ENCODE measurements at places on chromosomes 5 and 9.
A peak's percentile ranks its signal among the peaks of the same experiment; 100 is the strongest.

DNA sequence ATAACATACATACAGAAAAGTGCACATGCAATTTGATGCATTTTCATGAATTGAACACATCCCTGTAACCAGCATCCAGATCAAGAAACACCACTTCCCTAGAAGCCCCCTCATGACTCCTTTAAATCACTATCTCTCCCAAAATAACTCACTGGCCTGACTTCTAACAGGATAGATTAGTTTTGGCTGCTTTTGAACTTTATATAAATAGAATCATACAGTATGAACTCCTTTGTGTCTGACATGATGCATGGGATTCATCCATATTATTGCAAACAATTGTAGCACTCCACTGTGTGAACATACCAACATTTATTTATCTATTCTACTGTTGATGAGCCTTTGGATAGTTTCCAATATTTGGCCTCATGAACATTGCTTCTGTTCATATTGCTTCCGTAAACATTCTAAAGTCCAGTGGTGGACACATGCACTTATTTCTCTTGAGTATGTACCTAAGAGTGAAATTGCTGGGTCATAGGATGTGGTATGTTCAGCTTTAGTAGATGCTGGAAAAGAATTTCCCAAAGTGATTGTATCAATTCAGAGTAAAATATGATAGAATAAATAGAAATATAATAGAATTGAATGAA is 148.7 kb upstream of the GDNF start:
- no peaks in the 10 kb centered on the region for H3K4me1 ChIP-seq
- no peak overlapping the region for H3K4me3 ChIP-seq
- no peaks in the 10 kb centered on the region for H3K27me3 ChIP-seq
- no peak overlapping the region for H3K27ac ChIP-seq
- DNase-seq, result no peak

GRCh38 chr9:28981711-28982110 is 1408.4 kb upstream of the C9orf72 start:
- no peak for DNase-seq
- H3K27ac ChIP-seq, result no peak overlapping the region
- H3K4me1 ChIP-seq, result no peaks in the 10 kb centered on the region
- no peaks in the 10 kb centered on the region for H3K36me3 ChIP-seq

DNA sequence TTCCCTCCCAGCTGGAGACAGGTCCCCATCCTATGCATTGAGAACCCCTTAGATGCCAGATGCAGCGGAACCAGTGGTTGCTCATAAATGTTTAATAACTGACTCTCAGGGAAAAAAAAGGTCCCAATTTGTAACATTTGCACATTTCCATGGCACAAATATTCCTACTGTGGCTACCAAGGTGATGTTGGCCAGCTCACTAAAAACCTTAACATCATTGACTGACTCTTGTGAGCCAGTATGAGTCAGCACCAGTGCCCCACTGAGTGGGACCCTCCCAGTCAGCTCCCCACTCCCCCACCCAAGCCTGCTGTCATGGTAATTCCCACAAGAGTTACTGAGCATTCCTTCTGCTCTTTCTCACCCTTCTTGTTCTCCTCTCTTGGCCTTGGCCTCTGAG is 26.9 kb upstream of the FGD3 start:
- no peak overlapping the region for H3K4me3 ChIP-seq
- no peaks in the 10 kb centered on the region for H3K27me3 ChIP-seq
- no peak for DNase-seq
- H3K27ac ChIP-seq, result no peak overlapping the region
- H3K4me1 ChIP-seq, result no peaks in the 10 kb centered on the region

DNA sequence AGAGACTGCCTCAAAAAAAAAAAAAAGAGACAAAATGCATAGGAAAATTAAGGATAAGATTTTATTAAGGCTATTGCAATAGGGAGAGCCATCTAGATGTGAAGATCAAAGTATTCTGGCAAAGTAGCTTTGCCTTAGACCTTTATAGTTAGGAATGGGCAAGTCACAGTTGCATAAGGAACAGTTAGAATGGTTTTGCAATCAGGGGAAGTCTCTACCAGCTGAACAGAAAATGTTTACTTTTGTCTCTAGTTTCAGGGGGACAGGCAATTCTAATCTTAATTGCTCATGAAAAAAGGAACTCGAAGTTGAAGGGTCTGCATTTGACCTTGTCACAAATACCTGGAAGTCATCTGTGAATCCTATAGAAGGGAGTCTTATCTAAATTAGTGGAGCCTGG is 13.1 kb upstream of the ATP6V1G1 start:
- H3K27ac ChIP-seq, result no peak overlapping the region
- H3K4me3 ChIP-seq, result no peak overlapping the region
- no peaks in the 10 kb centered on the region for H3K4me1 ChIP-seq
- H3K27me3 ChIP-seq, result no peaks in the 10 kb centered on the region
- H3K36me3 ChIP-seq, result no peaks in the 10 kb centered on the region
- no peak for DNase-seq

GRCh38 chr9:100217536-100217935 is 118.5 kb downstream of the INVS start:
- no peaks in the 10 kb centered on the region for H3K4me1 ChIP-seq
- no peak overlapping the region for H3K4me3 ChIP-seq
- H3K27ac ChIP-seq, result no peak overlapping the region
- no peak for DNase-seq
- H3K27me3 ChIP-seq, result no peaks in the 10 kb centered on the region
- no peaks in the 10 kb centered on the region for H3K36me3 ChIP-seq

- H3K27ac ChIP-seq, result no peak overlapping the region
- no peaks in the 10 kb centered on the region for H3K4me1 ChIP-seq
- no peaks in the 10 kb centered on the region for H3K36me3 ChIP-seq
- H3K4me3 ChIP-seq, result no peak overlapping the region
These were observed 588.4 kb upstream of the COX7C start for GRCh38 chr5:86029308-86029707.

GRCh38 chr5:174827558-174827957 is 103.2 kb downstream of the MSX2 start:
- DNase-seq, result no peak
- no peak overlapping the region for H3K4me3 ChIP-seq
- no peaks in the 10 kb centered on the region for H3K27me3 ChIP-seq
- no peaks in the 10 kb centered on the region for H3K36me3 ChIP-seq

DNA sequence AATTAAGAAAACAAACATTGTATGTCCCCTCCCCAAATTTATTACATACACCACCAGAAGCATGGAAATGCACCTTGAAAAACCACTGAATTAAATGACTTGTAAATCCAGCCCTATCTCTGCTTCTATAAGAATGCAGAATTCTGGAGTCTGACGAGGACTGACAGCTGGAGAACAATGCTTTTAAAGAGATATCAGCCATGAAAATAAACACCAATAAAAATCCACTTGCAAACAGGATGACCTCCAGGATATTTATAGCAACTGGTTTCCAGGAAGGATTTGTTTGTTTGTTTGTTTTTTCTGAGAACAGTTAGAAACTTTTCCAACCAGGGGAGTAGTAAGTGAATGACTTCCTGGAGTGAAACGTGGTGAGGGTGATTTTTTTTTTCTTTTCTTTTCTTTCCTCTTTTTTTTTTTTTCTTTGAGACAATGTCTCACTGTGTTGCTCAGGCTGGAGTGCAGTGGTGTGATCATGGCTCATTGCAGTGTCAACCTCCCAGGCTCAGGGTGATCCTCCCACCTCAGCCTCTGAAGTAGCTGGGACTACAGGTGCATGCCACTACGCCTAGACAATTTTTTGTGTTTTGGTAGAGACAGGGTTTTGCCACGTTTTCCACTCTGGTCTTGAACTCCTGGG is 38.7 kb upstream of the SLC36A1 start:
- H3K4me1 ChIP-seq, result no peaks in the 10 kb centered on the region
- H3K27me3 ChIP-seq, result peaks cover 4% of the 10 kb centered on the region

- H3K4me3 ChIP-seq, result no peak overlapping the region
- DNase-seq, result no peak
- no peaks in the 10 kb centered on the region for H3K4me1 ChIP-seq
- H3K27ac ChIP-seq, result no peak overlapping the region
- H3K27me3 ChIP-seq, result no peaks in the 10 kb centered on the region
These were observed 783.8 kb upstream of the WWC1 start for GRCh38 chr5:167507463-167508233.

- H3K4me3 ChIP-seq, result no peak overlapping the region
- H3K4me1 ChIP-seq, result peaks cover 25% of the 10 kb centered on the region
- H3K27ac ChIP-seq, result no peak overlapping the region
- H3K36me3 ChIP-seq, result no peaks in the 10 kb centered on the region
- DNase-seq, result no peak
These were observed 187.3 kb downstream of the EFNA5 start for GRCh38 chr5:107483231-107484024.

DNA sequence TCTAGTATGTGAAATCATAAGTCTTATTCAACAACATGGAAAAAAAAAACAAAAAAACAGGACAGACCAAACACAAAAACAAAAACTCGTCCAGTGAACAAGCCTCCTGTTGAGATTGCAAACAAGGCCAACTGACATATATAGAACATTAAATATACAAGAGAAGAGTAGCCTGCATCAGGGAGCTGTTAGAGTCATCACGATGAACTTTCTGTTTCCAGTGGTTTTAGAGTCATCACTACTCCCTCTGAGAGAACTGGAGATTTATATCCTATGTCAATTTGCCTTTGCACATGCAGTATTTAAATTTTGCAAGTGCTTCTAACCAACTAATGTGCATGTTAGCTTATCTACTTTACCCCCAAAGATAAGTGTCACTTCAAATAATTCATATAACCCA is 9.9 kb downstream of the SNCAIP start:
- no peaks in the 10 kb centered on the region for H3K36me3 ChIP-seq
- no peak overlapping the region for H3K27ac ChIP-seq
- DNase-seq, result no peak
- H3K4me3 ChIP-seq, result no peak overlapping the region
- H3K27me3 ChIP-seq, result no peaks in the 10 kb centered on the region

DNA sequence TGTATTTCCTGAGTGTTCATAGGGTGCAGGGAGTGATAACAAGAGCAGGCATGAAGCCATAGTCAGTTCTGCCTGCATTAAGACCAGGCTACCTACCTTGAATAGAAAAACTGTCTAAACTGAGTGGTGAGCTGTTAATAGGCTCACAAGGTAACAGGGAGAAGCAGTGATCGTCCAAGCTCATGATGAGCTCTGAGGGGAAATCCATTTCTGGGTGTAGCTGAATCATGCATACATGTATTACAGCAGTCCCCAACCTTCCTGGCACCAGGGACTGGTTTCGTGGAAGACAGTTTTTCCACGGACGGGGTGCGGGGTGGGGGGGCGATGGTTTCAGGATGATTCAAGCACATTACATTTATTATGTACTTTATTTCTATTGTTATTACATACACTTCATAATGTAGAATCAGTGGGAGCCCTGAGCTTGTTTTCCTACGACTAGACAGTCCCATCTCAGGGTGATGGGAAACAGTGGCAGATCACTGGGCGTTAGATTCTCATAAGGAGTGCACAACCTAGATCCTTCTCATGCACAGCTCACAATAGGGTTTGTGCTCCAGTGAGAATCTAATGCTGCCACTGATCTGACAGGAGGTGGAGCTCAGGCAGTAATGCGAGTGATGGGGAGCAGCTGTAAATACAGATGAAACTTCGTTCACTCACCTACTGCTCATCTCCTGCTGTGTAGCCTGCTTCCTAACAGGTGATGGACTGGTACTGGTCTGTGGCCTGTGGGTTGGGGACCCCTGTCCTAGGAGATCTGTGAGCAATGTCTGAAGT is 100.0 kb upstream of the IL6ST start:
- no peak for DNase-seq
- no peak overlapping the region for H3K27ac ChIP-seq
- H3K4me3 ChIP-seq, result no peak overlapping the region
- H3K27me3 ChIP-seq, result no peaks in the 10 kb centered on the region
- no peaks in the 10 kb centered on the region for H3K36me3 ChIP-seq

DNA sequence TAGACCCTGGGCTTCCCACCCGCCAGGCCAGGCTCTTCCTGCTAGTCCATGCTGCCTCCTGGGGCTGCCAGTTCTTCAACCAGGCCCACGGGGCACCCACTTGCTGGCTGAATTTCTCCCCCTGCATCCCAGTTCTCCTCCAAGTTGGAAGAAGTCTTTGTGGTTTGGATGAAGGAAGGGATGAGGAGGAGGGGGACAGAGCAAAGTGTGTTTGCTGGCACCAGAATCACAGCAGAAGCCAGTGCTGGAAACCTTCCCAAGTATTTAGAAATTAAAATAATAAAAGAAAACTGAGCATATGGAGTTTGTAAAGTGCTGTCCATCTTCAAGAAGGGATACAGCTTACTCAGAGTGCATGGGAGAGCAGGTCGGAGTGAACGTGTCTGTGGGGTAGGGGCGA is 19.4 kb upstream of the UNC5A start:
- no peak overlapping the region for H3K4me3 ChIP-seq
- H3K27ac ChIP-seq, result no peak overlapping the region
- DNase-seq, result no peak
- no peaks in the 10 kb centered on the region for H3K36me3 ChIP-seq

DNA sequence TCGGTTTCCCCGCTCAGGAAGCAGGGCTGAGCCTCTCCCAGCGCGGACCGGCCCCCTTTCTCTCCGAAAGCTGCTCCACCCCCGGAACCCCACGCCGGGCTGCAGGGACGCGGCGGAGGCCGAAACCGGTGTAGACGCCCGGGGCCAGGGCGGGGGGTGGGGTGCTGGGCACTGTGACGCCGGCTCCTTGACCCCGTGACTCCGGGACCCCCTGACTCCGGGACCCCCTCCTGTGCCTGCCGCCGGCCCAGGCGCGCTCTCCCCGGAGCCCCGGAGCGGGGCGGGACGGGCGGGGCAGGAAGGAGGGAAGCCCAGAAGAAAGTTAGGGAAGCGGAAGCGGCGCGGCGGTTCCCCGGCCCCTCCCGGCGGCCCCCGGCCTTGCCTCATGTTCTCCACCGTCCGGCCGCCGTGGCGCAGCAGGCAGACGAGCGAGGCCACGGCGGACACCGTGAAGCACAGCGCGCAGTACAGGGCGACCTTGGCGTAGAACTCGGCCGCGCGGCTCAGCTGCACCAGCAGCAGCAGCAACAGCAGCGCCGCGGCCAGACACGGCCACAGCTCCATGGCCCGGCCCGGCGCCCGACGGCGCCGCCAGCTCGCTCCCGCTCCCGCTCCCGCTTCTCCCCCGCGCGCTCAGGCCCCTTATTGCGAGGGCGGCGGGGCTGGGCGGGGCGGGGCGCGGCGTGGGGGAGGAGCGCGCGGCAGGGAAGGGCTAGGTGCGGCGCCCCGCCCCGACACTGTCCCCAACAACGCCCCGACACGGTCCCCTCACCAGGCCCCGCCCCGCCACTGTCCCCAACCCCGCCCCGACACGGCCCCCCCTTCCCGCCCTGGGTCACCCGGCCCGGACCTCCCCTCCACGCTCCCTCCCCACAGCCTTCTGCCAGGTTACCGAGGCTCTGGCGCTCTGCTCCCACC is at the start of gene AGPAT2:
TSS of gene AGPAT2 (minus strand) at position 664 of the 918 bp plus-strand sequence. CDS start at position 564, 100 bp downstream.
- peak within 1 kb of the TSS; percentile 37 for H3K4me3 ChIP-seq
- no peaks in the 10 kb centered on the region for H3K36me3 ChIP-seq
- peak; percentile 44 for DNase-seq
- peak within 1 kb of the TSS; percentile 65 for H3K27ac ChIP-seq
- H3K4me1 ChIP-seq, result peaks cover 11% of the 10 kb centered on the region

- no peaks in the 10 kb centered on the region for H3K27me3 ChIP-seq
- H3K27ac ChIP-seq, result no peak overlapping the region
- no peaks in the 10 kb centered on the region for H3K4me1 ChIP-seq
These were observed 13.2 kb upstream of the GLRA1 start for GRCh38 chr5:151937851-151938250.

Measured in CD8-positive, alpha-beta memory T cell (primary cell).